ENCODE measurements at places on chromosomes 12 and 14.

- DNase-seq = no peak
These were observed 136.8 kb upstream of the NOS1 start for GRCh38 chr12:117498256-117498655.

DNA sequence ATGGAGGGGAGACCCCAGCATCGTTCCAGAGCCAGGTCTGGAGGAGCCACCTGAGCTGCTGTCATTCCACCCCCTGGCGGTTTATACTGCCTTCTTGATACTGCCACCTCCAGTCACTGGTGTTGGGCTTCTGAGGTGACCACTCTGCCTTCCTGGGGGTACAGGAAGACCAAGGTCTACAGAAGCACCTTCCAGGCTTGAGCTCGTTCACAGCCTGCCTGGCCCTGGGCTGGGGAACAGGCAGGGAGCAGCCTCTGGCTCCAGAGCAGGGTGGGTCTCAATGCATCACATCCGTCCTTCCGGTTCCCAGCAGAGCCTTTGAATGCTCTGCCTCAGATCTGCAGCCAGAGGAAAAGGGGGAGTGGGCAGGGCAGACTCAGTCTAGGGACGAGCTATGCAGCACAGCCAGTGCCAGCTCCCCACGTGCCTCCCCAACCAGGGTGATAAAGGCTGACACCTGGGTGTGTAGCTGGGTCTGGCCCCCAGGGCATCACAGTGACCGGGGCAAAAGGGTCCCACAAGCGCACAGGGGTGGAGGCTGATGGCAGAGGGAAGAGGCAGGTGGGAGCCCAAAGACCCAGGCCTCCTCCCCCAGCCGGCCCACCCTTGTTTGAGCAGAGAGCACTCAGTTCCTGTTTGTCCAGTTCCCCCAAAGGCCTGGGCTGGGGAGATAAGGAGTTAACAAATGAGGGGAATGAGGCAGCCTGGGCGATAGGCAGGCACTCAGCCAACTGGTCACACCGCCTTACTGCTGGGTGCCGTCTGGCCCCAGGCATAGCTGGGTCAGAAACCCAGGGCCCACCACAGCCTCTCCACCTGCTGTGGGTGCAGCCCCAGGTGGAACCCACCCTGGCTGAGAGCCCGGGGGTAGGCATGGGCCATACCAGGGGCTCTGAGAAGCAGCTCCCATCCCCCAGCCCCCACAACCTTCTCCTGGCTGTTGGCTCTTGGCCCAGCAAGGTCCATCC is 17.1 kb downstream of the DEGS2 start:
- no peak for DNase-seq

- no peak for DNase-seq
These were observed 172.2 kb downstream of the NAV3 start for GRCh38 chr12:78002878-78003277.

DNA sequence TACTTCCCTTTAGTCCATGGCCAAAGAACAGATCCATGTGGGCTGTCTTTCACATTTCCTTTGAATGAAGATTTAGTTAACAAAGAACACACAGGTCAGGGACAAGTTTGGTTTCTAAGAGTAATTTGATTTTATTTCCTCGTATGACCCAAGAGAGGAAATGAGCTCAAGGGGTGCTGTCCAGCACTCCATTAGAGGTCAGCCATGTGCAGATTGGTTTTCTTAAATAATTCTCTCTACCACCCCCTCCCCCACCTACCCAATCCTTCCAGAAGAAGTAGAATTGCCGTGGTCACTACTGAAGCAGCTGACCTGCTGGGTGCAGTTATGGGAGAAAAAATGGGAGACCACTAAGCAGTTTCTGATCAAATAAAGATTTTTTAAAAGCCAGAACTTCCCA is 13.9 kb upstream of the OAS1 start:
- no peak for DNase-seq

GRCh38 chr14:76267322-76268046 is 108.5 kb upstream of the ESRRB start:
- no peak for DNase-seq

- no peak for DNase-seq
These were observed 9.9 kb downstream of the SAV1 start for GRCh38 chr14:50658203-50658602.

DNA sequence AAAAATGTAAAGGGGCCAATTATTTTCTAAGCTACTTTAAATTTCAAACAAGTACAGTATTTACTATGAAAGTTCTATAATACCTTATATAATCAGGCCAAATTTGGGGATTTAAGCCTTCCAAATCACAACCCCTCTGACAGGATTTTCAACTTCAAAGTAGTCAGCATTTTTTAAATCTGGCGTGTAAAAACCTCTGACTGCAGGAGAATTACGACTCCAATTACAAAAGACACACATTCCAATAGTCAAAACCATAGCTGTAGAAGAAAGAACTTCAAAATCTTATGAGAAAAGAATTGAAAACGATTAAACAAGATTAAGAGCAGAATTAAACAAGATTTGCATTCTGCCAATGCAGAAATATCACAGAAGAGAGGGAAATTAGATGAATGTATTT is 12.7 kb downstream of the OSBPL8 start:
- DNase-seq = no peak

GRCh38 chr12:52358575-52359350 is 8.5 kb downstream of the KRT85 start:
- DNase-seq = peak; percentile 16

DNA sequence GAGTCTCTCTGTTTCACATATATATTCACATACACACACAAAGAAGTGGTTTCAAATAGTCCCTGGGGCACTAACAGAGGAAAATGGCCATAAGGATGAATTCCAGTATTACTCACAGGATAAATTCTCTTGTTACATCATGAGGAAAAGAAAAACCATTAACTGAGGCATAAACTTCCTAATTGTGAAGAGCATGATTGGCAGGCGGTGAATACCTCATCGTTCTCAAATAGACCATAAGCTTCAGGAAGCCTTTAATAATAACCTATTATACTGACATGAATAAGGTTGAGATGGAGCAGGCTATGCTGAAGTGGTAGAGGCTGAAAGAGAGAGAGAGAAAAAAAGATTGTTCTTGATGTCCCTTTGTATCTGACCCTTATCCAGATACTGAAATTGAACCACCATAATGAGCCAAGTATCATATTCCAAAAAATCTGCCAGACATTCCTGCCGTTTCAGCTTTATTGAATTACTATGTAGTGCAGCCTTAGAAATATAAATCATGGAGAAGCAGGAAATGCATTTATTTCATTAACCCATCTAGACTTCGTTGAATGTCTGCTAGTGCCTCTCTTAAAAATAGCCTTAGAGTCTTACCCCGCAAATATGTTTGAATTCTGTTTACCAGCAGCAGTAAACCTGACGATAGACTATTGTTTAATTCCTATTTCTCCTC is 86.8 kb downstream of the NUAK1 start:
- DNase-seq = no peak

DNA sequence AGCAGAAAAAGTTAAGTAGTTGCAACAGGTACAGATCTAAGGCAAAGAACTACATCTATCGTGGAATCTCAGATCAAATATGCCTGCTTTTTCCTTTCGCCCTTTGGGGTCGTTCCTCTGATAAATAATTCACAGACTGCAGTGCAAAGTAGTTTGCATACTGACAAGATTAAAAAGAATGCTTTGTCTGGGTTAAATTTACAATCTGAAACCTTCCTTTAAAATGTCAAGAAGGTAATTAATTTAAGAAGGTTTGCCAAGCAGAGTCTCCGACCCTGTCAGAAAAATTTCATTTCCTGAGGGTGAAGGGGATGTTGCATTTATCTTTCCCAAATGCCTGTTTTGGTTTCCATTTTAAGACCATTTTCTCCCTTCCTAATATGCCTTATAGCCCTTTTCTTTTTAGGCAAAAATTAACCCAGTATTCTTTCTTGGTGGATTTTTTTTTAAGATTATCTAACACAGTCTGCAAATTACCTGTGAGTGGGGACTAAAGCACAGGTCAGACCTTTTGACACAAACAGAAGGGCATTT is 406.9 kb downstream of the LRIG3 start:
- no peak for DNase-seq

DNA sequence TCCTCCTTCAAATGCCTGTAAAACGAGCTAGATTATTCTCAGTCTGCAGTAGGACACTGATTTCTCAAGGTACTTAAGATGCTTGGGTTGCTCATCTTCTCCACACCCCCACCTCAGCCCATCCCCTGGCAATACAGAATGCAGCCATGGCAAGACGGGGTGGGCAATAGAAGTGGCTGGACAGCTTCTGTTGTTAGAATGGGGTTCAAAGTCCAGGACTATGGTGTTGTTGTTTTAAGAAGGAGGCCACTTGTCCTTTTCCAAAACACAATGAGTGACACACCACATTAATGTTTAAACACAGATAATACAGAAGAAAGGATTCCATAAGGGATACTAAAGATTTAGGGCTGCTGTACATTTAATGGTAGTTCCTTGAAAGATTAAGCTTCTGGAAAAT is 188.9 kb upstream of the BCL2L14 start:
- no peak for DNase-seq

DNA sequence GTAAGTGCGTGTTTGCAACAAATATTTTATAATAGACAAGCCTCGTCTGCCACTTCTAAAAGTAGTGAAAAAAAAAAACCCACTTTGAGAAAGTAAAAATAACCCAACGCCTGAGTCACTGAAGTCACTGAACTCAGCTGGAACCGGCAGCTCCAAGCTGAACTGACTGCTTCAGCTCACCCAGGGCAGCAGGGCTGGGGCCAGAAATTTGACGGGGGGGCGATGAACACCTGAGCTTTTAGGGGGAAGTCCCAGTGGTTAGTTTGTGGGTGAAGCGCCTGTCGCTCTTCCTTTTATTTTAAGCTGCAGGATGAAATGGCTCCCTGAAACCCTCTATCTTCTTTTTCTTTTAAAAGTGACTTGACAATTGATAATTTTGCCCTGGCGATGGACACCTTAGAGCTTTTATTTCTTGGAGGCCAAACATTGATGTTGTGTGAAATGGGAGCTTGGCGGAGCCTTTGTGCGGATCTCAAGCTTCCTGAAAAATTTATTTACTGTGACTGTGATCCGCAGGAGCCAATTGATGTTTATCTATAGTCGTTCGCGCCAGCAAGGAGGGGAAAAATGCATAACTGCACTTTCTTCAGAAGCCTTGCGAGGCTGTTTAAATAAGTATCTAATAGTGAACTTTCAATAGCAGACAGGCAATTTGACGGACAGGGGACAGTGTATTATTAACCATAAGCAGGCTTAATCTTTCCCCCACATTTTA is 173.2 kb upstream of the MYL2 start:
- peak; percentile 31 for DNase-seq

DNA sequence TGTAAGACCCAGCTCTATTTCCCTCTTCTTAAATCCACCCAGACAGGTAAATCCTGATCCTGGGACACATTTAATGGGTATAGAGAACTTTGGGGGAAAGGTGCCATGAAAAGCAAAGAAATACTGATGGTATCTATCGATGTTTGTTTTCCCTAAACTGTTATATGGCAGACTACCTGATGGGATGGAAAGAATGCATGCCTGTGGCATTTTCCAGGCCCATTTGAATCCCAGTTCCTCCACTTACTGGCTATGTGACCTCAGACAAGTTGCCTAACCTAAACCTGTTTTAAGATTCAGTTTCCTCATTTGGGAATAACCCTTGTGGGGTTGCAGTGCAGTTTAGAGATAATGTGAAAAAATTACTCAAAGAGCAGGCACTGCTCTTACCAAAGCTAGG is 404.5 kb downstream of the FUT8 start:
- DNase-seq = no peak

GRCh38 chr14:103763730-103764488 is 48.3 kb downstream of the ZFYVE21 start:
- no peak for DNase-seq

GRCh38 chr12:57765003-57765697 is 1.7 kb downstream of the CYP27B1 start:
- DNase-seq = peak; percentile 46

GRCh38 chr14:59189786-59190368 is 1.4 kb downstream of the DAAM1 start:
- peak; percentile 87 for DNase-seq

DNA sequence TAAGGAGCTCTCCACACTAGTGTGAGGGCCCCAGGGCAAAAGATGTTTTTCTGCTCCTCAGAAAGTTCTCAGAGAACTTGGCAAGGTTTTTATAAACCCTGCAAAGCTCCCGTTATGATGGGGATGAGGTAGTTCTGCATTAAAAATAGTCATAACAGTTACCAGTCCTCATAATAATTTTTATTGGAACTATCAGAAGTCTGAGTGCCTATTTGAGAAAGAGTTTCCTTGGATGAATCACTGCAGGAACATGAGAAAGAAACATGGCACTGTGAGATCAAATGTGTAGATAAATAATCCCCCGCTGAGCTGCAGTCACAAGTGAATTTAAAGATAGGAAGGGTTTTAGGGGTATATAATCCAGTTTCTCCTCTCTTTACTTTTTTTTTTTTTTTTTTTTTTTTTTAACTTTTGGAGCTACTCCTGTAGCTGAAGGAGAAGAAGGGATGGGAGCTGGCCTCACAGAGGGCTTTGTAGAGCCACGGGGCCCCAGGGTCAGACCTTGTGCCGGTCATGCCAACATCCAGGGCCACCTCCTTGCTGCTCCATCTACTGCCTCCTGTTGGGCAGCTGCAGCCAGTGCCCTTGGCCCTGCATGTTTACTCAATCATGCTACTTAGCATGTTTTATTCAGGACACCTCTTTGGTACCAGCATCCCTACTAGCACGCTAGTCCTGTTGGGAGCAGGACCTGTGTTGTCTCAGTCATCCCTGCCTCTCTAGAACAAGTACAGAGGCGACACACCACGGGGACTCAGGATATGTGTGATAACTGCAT is 39.5 kb downstream of the EVL start:
- DNase-seq = no peak

GRCh38 chr12:113214895-113215400 is 6.3 kb upstream of the TPCN1 start:
- no peak for DNase-seq

DNA sequence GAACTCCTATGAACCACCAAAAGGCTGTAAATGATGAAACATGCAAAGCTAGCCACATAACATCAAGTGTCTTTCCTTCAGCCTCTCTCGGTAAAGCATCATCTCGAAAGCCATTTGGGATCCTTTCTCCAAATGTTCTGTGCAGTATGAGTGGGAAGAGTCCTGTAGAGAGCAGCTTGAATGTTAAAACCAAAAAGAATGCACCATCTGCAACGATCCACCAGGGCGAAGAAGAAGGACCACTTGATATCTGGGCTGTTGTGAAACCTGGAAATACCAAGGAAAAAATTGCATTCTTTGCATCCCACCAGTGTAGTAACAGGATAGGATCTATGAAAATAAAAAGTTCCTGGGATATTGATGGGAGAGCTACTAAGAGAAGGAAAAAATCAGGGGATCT is 61.2 kb downstream of the ATG14 start:
- no peak for DNase-seq

GRCh38 chr14:94542811-94543440 is 18.3 kb upstream of the SERPINA4 start:
- DNase-seq = no peak

GRCh38 chr12:6612247-6612646 is 5.1 kb upstream of the CHD4 start:
- DNase-seq = no peak

GRCh38 chr12:23555825-23556207 is 393.7 kb downstream of the SOX5 start:
- DNase-seq = no peak

Measured in CD4-positive, alpha-beta T cell treated with Interleukin-4 for 1 hour (primary cell).